ENCODE measurements at places on chromosomes 12 and 14.

DNA sequence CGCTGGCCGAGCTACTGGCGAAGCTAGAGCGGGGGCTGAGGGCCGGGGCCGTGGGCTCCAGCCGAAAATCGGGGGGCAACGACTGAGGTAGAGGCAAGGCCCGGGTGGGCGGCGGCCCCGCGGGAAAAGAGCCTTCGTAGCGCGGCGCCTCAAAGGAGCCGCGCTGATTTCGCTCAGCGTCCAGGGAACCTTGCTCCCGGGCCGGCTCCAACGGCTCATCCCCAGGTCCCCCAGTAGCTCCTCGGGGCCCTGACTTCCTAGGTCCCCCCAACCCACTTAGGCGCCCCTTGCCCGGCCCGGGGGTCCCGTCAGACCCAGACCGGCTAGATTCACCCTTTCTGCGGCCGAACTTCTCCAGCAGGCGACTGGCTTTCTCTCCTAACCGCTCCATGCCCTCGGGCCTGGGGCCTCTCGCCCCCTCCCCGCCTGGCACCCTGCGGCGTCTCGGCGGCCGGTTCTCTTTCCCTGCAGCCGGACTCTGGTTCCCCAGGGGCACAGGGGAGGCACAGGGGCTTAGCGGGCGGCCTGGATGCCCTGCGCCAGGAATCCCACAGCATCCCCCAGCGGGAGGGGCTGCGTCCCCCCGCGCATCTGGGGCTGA, 375 bp downstream of the AJUBA start:
- DNase-seq, result peak; percentile 30

DNA sequence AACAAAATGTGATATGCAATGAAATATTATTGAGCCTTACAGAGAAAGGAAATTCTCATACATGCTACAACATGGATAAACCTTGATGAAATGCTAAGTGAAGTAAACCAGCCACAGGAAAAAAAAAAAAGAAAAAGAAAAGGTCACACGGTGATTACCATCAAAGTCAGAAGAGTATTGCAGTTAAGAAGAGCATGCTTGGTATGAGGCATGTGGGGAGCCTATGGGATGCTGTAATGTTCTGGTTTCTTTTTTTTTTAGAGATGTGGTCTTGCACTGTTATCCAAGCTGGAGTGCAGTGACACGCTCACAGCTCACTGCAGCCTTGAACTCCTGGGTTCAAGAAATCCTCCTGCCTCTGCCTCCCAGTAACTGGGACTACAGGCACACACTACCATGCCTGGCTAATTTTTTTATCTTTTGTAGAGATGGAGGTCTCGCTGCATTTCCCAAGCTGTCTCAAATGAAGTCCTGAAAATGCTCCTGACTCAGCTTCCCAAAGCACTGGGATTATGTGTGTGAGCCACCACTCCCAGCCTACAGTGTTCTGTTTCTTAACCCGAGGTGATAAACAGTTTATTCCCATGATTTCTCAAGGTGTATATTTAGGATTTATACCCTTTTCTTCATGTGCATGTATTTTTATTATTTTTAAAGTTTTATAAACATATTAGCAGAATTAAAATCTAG, 96.2 kb downstream of the SEC23A start:
- DNase-seq, result no peak

DNA sequence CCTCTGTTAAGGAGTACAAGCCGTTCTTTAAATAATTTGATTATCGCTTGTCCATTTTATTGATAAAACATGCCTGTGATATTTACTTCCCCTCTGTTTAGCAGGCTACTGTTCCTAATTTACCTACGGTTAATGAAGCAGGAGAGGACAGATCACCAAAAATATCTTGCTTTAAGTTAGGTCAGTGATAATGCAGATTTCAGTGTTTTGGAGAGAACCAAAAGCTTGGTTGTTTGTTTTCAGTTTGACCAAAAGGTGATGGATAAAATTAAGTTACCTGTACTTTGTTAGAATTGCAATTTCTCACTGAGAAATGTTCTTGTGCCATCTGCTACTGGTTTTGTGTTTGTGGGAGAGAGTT, 958 bp downstream of the SPATS2 start:
- DNase-seq, result no peak

DNA sequence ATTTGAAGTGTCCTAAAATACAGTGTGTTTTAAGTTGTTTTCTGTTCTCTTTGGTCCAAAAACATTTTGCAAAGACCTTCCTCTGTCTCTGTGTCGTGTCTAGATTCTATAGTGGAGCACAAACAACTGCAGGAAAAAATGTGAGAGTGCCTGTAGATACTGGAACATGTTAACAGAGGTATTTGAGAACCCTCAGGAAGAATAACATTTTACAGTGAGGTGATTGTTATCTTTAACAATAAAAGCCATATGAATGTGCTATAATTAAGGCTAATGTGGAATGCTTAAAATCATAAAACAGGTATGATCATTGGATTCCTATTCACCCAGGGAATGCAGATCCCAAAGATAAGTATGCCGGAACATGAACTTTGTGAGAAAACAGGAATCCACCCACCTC, 98.0 kb downstream of the SAMD4A start:
- DNase-seq, result no peak

GRCh38 chr12:43206396-43206795, 345.6 kb downstream of the ADAMTS20 start:
- no peak for DNase-seq

GRCh38 chr12:110931315-110931728, 10.9 kb upstream of the MYL2 start:
- no peak for DNase-seq

DNA sequence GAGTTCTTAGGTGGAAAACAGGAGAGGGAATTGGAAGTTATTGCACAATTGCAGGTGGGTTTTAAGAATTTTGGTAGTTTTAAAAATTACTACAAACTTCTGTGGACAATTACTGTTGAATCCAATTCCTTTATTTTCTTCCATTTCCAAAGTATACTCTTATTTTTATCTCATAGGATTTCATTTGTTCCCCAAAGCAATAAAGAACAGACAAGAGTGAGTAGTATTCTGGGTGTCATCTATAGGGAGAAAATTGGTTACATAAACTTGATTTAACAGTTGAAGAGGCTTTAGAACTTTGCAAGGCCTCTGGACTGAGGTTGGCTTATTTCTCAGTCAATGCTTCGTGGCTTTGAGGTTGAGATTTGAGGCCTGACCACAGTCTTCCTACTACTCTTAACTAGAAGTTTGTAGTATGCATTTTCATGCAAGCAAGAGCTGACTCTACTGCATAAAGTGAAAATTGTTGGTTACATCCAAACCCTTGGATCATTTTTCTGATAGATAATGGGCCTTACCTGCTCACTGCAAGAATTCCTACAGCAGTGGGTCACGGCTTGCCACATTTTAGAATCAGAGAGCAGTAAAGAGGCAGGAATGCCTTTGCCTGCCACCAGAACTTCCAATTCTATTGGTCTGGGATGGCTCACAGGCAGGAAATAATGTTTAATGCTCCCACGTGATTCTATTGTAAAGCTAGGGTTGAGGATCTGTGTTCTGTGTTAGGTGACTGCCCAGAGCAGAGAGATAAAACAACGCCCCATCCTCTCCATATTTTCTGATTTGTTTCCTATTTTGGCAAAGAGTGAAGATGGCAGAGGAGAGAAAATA, 270.5 kb downstream of the TTC6 start:
- no peak for DNase-seq

DNA sequence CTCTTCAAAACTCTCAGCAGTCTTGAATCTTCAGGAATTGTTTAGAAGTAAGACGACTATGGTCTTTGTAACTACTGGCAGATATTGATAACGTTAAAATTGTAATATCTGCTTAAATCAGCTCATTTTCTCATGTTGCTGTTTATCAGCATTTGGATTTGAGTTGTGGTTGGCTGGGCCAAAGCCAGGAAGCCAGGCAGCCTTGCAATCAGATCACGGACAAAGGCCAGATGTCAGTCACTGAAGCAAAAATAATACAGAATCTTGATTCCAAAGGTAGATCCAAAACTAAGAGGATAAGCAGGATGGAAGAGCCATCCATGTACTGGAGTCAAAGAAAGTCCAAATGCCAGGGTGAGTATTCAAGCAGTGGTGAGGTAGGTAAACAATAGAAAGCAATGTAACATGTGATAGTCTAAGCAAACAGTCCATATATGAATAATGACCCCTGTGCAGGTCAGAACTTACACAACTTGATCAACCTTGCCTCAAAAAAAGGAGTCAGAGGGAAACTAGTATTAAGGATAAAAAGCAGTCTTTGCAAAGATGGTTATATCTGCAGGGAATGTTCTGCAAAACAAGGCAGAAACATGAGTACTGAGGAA, 95.8 kb upstream of the RAP1B start:
- no peak for DNase-seq

DNA sequence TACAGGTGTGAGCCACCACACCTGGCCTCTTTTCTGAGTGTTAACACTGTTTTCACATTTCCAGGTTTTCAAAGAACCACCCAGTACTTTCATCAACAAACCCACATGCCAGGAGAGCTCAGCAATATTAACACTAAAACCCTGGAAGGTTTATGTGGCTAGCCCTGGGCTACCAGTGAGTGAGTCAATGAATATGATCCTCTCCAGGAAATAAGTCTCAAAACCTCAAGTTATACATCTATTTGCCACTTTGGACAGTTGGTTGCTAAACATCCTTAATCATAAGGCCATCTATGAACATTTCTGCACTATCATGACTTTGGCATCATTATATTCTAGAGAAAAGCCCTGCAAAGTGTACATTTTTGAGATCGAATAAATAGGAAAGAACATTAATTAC, 6.3 kb upstream of the CDKL1 start:
- DNase-seq, result no peak

DNA sequence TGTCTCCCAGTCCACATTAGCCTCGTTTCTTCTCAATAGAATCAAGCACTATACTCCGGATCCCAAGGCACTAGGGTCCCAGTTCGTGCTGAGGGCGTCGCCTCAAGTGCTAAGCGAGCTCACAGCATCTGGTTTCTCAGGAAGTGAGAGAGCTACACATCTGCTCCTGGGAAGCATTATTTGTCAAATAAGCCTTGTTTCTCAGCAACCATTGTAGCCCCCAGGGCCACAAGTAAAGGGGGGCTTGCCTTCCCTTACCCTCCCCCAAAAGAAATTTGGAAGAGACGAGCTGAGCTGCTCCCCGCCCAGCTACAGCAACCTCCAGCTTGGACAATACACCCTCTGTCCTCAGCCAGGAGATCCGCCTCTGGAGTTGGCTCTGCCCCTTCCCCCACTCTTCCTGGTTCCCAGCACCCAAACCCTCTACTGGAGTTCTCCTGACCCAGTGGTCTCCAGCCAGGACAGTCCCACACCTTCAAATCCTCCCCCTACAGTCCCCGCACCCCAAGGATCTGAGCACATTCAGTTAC, 5.7 kb upstream of the TNS2 start:
- DNase-seq, result peak; percentile 19

DNA sequence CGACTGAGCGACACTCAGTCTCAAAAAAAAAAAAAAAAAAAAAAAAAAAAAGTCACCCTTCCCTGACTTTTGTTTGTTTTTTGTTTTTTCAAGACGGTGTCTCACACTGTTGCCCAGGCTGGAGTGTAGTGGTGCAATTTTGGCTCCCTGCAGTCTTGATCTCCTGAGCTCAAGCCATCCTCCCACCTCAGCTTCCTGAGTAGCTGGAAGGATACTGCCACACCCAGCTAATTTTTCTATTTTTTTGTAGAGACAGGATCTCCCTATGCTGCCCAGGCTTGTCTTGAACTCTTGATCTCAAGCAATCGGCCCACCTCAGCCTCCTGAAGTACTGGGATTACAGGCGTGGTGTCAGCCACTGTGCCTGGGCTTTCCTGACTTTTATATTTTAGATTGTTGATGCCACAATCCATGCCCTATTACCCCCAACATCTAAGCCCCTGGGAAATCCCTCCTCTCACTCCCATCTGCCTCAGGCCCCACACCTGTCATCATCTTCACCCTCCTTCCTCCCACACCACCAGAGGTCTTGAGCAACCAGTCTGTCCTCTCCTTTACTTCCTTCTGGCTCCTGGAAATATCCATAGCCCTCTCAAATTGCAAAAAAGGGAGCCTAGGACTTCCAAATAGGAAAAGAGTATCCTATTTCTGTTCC, 7.8 kb downstream of the IKZF4 start:
- no peak for DNase-seq

DNA sequence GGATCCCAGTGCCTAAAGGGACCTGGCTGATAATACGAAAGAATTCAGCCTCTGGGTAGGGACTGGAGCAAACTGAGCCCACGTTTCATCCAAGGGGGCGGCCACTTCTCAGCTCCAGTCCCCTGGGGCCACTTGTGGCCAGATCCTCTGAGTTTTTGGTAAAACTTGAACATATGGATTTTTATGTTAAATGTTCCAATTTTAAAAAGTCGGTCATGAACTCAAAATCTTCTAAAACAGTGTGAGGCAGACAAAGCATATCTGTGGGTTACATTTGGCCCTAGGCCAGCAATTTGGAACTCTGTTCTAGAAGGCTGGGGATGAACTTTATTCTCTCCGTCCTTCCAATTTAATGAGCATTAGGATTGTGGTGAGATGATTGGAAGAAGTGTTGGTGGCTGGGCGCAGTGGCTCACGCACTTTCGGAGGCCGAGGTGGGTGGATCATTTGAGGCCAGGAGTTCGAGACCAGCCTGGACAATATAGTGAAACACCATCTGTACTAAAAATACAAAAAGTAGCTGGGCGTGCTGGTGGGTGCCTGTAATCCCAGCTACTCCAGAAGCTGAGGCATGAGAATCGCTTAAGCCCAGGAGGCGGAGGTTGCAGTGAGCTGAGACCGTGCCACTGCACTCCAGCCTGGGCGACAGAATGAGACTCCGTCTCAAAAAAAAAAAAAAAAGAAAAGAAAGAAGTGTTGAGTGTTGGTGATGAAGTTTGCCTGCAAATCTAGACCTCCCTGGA, 3.0 kb upstream of the PPP1CC start:
- DNase-seq, result no peak

DNA sequence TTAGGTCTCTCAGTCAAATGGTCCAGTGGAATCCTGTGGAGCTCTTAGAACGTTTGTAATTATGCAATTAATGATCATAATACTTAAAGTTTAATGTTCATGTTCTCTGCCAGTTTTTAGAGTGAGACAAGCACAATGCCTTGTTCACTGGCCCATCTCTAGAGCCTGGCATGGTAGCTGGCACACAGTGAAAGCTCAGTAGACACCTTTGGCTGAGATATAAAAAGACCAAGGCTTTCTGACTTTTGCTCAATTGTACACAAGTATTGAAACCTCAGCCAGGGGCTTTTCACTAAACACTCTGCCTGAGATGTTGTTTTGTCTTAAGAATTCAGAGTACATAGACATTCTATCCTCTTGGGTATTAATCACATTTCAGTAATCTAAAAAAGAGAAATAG, 241.8 kb upstream of the ATP2B1 start:
- DNase-seq, result no peak

DNA sequence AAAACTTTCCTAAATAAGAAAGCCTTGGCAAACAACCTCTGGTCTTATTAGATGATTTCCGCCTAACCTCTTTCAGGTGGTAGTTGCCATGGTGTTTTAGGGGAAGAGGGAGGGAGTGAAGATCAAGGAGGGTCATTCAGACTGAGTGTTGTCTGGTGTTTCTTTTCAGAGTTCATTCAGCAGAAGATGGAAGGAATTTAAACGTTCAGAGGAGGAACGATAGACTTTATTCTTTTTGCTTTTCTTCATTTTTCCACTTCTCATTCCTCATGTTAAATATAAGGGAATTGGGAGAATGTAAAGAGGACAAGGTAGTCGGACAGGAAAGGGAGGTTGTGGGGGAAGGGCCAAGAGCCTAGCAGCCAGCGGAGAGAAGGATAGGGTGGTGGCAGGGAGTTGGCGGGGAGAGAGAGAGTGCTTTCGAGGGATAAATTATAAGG, 17.4 kb upstream of the SALL2 start:
- no peak for DNase-seq

GRCh38 chr14:48575772-48576171, 900.4 kb upstream of the MDGA2 start:
- DNase-seq, result no peak

- no peak for DNase-seq
Observed at GRCh38 chr12:119959435-119959834, 29.6 kb upstream of the BICDL1 start.
